ENCODE measurements at places on chromosomes 5 and 9.

DNA sequence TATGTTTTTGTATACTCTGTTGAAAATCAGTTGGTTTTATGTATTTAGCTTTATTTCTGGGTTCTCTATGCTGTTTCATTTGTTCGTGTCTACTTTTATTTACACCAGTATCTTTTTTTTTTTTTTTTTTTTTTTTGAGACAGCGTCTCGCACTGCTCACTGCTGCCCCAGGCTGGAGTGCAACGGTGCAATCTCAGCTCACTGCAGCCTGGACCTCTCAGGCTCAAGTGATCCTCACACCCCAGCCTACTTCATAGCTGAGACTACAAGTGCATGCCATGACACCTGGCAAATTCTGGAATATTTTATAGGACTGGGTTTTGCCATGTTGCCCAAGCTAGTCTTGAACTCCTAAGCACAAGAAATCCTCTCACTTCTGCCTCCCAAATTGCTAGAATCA, 869.4 kb upstream of the CDH6 start:
- no peak for DNase-seq

- DNase-seq, result no peak
Measured at GRCh38 chr5:102924963-102925362, 169.9 kb downstream of the PAM start.

- DNase-seq, result no peak
Measured at GRCh38 chr5:39342460-39342859, 21.8 kb downstream of the C9 start.

DNA sequence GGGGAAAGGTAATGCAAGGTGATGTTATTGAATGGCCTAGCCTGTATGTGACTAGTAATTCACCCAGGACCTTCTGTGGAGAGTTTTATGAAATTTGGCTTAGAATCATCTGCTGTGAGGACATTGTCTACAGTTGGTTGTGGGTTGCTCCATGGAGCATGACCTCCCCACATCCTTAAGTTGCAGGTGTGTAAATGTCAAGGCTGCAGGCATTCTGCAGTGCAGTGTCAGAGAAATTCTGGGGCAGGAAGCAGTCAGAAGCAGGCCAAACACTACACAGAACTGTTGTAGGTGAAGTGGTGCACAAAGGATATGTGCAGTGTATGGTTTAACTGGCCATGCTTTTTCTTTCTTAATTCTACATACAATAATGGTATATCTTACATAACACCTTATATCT, 588.3 kb downstream of the EBF1 start:
- DNase-seq, result no peak

DNA sequence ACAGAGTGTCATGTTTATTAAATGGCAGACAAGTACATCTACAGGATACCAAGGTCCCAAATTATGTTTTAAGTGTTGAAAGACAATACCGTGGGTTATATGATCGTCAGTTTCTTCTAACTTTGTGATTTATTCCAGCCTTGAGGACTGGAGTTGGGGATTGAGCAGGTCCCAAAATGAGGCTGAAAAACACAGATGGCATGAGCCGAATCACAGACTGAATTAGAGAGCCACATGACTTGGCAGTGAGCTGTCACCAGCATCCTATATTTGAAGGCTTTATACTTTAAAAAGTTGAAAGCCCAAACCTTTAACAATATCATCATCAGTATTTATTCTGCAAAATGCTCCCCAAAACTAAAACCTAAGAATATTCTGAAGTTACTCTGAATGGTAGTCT, 79.4 kb downstream of the ADAMTS16 start:
- no peak for DNase-seq

DNA sequence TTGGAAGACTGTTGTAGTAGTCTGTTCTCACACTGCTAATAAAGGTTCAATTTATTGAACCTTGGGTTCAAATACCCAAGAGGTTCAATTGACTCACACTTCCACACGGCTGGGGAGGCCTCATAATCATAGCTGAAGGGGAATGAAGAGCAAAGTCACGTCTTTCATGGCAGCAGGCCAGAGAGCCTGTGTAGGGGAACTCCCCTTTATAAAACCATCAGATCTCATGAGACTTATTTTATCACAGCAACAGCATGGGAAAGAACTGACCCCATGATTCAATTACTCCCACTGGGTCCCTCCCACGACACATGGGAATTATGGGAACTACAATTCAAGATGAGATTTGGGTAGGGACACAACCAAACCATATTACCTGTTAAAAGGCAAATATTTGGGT, 268.2 kb downstream of the TMEM167A start:
- no peak for DNase-seq

- no peak for DNase-seq
Measured at GRCh38 chr9:23341346-23341745, 484.7 kb downstream of the ELAVL2 start.

GRCh38 chr5:2353211-2353610, 398.3 kb downstream of the IRX2 start:
- no peak for DNase-seq

DNA sequence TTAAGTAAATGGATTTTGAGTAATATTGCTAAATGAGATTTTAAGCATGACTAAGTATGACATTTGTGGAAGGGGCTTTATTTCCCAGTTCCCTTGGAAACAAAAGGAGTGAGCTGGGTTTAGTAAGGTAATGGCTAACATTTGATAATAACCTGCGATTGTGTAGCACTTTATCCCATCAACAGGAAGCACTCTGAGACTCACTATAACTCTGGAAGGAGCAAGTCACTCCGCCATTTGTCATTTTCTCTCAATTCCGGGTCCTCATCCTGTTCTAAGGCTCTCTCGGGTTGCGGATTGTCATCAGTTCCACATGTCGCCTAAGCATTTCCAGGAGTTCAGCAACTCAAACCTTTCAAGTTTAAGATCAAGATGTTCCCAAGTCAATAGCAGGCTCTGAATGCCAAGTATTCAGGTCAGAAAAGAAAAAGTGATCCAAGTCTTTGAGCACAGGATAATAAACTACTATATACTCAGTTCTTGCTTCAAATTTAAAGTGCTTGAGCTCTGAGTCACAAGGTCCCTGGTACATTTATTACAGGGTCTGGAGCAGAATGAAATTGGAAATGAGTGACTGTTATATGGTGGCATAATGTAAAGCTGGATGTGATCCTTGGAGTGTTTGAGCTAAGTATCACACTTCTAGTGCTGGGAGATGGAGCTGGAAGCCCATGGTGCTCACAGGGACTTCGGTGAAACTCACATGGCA, 39.3 kb downstream of the CAPSL start:
- no peak for DNase-seq

GRCh38 chr5:42962124-42962523, 78.0 kb downstream of the ANXA2R start:
- no peak for DNase-seq

- DNase-seq, result no peak
Measured at GRCh38 chr9:98903961-98904411, 39.7 kb upstream of the COL15A1 start.

DNA sequence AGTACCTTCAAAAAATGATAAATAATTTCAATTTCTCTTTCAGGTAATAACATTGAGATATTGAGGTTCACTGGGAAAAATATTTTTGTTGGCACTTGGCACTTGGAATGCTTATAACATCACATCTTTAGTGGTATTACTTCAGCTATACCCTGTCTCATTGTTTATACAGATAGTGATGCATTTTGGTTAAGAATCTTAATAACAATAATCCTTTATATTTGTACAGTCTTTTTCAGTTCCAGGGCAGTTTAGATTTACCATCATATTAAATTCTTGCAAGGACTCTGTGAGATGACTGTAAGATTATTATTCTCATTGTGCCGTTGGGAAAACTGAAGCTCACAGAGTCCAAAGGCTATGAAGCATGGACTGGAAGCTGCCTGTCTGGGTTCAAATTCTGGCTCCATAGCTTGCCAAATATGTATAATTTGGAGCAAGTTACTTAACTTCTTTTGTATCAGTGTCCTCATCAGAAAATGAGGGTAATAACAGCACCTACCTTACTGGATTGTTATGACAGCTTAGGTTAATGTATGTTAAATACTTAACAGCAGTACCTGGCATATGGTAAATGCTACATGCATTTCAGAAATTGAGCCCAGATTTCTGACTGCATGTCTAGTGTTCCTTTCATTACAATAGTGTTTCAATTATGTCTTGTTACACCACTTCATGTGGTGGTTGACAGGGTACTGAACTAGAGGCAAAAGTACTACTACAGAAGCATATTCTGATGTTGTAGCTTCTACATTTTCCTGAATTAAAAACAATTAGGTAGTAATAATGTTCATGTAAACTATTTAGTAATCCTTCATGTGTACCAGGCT, 272.2 kb downstream of the PLK2 start:
- DNase-seq, result no peak

GRCh38 chr9:95854386-95855020, 21.0 kb upstream of the ERCC6L2 start:
- no peak for DNase-seq

GRCh38 chr9:34896112-34896511, 62.0 kb upstream of the PHF24 start:
- DNase-seq, result no peak

- no peak for DNase-seq
Measured at GRCh38 chr9:126794441-126794840, 10.4 kb upstream of the ZBTB43 start.

- peak; percentile 8 for DNase-seq
Measured at GRCh38 chr9:104775574-104775936, 11.6 kb downstream of the NIPSNAP3B start.

DNA sequence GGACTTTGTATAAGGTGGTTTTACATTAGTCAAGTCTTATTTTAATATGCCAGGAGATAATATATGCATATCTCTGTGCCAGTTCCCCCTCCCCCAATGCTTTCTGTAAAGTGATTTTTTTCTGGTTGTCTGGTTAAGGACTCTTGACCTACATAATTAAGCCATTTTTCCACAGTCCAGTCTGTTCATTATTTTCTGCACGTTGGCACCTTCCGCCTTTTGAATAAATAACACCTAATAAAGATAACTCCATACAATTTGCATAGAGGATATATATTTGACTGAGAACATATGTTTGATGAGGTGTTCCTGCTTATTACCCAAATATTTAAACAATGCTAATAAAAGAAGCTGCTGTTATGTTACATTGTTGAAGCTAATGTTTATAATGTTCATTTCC, 320.9 kb downstream of the DMAC1 start:
- no peak for DNase-seq

- peak; percentile 27 for DNase-seq
Measured at GRCh38 chr5:10489810-10490426, 48.2 kb downstream of the ROPN1L start.

DNA sequence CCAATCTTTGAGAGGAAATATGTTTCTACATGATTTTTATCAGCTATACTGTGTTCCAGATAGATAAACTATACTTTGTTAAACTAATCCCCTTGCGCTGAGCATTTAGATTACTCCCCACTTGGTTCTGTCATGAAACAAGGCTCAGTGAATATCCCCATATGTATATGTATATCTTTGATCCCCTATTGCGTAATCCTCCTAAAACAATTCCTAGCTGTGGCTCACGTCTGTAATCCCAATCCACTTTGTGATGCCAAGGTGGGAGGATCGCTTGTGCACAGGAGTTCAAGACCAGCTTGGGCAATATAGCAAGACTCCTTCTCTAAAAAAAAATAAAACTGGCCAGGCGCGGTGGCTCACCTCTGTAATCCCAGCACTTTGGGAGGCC, 2.7 kb downstream of the PHYHD1 start:
- DNase-seq, result no peak

- peak; percentile 36 for DNase-seq
Measured at GRCh38 chr5:53170746-53171349, 61.3 kb upstream of the MOCS2 start.

GRCh38 chr5:83474991-83475390, 3.4 kb downstream of the VCAN start:
- DNase-seq, result no peak

DNA sequence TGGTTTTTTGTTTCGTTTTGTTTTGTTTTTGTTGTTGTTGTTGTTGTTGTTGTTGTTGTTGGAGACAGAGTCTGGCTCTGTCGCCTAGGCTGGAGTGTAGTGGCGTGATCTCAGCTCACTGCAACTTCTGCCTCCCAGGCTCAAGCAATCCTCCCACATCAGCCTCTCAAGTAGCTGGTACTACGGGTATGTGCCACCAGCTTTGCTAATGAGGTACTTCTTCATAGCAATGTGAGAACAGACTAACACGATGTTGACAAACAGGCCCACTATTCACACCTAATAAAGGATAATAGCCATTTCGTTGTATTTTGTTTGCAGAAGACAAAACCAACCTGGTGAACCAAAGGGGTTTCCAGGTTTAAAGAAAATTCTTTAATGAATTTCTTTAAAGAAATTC, 130.9 kb downstream of the DIRAS2 start:
- DNase-seq, result no peak

DNA sequence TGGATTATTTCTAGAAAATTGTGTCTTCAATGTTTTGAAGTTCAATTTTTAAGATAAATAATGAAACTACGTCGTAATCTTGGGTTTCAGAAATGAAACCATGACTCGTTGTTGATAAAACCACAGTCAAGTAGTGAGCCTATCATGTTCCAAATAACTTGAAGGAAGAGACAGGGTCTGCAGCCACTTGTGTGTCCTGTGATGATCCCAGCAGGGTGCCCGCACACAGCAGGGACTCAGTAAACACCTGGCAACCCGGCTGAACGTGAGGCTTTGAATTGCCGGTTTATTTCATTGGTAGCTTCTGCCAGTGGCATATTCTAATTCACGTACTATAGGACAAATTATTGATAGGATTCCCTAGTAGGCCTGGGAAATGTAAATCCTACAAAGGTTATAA, 679.6 kb downstream of the IRX1 start:
- no peak for DNase-seq

- no peak for DNase-seq
Measured at GRCh38 chr5:88093765-88094164, 174.9 kb downstream of the TMEM161B start.

DNA sequence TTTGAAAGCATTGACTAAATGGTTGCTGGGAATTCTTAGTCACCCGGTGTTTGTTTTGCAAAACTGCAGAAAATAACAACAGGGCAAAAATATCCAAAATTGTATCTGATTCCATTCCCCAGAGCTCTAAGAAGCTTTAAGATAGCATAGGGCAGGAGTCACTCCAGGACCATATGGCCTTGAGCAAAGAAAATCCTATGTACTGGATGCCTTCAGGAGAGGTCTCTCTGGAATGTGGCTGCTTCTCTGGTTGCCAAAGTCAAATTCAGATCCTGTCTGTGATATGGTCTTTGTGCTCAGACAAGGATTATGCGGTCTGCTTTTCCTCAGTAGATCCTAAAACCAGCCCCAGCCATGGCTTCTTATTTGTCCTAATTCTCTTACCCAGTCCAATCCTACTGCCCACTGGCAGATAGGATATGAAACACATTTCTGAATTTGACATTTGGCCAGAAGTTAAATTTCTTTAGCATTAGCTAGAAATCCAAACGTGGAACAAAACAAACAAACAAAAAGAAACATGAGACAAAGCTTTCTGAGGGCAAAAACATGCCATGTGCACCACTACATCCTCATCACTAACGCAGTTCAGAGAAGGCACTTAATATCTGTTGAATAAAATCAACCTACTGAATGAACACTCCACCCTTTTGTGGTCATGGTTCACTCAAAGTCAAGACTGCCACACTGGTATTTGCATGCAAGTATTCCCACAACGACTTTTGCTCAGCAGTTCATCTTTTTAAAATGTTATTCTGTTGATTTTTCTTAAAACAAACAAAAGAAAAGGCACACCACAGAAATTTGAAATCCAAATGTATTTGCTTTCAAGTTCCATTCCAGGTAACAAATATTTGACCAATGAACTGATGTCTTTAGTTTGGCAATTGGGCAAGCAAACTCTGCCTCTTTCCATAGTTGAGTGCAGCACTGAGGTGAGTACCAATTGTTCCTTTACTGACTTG, 165.7 kb downstream of the TRPM6 start:
- no peak for DNase-seq
